ENCODE measurements at places on chromosomes 2 and 18.

GRCh38 chr2:219247678-219248642 is 2.7 kb downstream of the STK16 start:
- no peak for DNase-seq

DNA sequence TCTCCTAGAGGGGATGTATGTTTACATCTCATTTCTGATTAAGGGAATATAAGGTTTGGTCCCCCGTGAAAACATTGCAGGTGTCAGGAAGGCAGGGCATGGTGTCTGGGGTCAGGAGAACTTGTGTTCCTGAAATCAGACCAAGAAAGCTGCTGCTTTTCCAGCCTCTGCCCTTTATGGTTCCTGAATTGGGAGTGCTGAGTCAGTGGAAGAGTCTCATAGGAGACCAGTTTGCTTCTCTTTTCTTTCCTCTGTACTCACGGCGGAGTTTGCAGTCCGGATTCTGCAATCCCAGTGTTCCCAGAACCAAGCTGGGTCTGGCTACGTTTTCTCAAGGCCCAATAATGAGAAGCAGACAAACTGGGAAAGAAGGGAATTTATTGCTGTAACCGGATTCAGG is 5.1 kb upstream of the MARCO start:
- no peak for DNase-seq

DNA sequence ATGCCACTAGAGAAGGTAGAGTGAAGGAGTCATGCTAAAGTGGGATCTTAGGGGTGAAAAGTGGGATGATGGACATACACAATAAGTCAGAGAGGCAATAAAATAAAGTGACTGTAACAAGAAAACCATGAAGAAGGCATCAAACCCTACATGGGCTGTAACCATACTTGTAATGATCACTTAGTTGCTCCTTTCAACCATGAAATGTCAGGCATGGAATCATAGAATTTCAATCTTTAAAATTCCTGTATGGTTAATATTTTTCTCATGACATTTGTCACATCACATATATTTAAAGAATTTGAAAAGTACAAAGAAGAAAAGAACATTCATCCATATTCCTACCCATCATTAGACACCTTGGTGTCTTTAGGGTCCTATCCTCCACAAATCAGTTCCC is 20.9 kb upstream of the SETBP1 start:
- DNase-seq: no peak

DNA sequence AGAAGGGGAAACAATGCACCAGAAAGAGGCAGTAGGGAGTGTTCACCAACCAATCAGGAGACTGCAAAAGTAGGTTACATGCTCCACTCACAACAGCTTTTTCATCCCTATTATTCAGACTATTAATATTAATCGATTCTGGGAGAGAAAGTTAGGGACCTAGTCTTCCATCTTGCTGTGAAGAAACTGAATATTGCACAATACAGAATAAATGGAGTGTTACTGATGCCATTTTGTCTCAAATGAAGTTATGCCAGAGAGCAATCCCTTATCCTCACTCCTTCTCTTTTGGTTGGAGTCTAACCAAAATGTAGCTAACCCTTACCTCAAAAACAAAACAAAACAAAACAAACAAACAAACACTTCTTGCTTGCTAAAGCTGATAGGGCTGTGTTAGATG is 1120.9 kb upstream of the GYPC start:
- DNase-seq: no peak

DNA sequence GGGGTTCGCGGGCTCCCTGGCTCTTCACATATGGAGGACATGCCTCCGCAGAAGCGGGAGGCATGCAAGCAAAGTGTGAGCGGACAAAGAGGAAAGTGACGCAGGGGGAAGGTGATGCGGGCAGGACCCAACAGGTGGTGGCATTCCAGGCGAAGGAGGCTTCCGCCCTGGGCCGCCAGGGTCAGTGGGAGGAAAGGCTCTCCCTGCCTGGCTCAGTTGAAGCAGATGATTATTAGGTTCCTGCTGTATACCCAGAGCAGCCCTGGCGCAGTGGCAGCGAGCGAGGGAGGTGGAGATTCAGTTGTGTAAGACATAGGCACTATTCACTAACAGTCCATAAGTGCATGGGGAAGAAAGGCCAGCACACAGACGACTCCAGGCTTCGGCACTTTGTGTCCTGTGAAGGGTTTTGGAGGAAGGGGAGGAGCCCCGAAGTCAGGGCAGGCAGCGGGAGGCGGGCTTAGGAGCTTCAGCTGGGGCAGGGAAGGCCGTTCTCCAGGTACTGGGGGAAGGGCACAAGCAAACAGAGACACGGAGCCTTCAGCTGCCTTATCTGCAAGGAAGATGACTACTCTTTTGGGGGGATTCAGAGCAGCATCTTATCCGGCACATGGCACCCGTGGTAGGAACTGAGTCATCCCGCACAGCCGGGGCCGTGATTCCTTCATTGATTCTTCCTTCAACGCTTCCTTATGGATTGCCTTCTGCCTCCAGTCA is 89.8 kb downstream of the TGOLN2 start:
- DNase-seq: no peak

DNA sequence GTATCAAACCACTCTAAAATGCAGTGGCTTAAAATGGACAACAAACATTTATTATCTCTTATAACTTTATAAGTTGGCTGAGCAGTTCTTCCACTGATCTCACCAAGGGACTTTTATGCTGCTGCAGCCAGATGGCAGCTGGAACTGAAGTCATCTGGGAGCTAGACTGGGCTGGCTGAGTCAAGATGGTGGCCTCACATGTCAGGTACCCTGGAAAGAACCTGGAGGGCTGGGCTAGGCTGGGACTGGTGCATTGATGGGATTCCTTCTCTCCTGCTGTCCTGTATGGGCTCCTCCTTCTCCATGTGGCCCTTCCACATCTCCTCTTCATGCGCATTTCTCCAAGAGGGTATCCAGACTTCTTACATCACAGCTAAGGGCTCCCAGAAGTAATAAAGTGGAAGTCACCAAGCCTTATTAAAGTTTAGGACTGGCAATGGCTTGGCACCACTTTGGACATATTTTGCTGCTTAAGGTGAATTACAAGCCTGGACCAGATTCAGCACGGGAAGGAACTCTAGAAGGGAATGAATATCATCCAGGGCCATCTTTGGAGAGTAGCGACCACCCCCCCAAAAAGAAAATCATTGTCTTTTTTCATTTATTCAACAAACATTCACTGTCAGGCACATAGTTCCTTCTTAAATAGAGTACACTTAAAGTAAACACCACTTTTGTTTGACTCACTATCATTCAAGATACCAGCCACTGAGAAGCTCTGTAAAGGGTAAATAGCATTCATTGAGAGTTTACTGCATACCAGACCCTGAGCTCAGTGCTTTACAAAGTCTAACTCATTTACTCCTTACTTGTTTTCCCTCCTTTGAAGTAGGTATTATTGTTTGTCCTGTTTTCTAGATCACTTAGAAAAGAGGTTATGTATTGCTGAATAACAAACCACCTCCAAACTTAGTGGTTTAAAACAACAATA is 138.0 kb downstream of the ZFP36L2 start:
- DNase-seq: no peak

DNA sequence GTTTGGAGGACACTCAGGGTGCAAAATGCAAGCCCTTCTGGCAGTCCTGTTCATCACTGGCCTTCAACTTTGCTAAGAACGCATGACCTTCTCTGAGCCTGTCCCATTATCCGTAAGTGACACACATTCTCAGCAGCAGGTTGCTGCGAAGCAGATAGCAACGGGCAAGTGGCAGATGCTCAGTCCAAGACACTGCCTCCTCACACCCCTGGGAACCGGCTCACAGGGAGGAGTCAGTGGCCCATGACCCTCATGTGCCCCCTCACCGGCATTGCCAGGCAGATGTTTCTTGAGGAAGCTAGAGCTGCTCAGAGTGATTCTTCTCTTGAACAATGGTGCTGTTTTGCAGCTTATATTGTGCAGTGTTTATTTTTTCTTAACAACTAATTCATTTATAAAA is 737.2 kb upstream of the HS6ST1 start:
- no peak for DNase-seq

DNA sequence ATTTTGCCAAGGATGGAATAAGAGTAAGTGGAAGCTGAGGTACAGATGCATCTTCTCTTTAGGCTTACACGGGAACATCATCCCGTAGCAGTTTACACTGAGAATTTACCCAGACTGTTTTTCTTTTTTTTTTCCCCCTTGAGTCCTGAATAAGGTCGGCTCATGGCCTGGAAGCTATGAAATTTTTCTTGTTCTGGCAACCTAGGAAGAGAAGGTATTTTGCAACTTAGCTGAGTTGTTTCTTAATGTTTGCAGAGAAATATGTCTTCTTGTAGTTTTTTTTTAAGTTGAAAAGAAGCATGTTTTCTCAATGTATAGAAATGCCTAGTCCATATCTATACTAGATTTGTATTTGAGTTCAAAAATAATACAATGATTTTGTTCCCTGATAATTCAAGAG is 712.5 kb downstream of the TDRD15 start:
- DNase-seq: no peak

GRCh38 chr2:111168528-111169239 is 48.0 kb downstream of the BCL2L11 start:
- no peak for DNase-seq

DNA sequence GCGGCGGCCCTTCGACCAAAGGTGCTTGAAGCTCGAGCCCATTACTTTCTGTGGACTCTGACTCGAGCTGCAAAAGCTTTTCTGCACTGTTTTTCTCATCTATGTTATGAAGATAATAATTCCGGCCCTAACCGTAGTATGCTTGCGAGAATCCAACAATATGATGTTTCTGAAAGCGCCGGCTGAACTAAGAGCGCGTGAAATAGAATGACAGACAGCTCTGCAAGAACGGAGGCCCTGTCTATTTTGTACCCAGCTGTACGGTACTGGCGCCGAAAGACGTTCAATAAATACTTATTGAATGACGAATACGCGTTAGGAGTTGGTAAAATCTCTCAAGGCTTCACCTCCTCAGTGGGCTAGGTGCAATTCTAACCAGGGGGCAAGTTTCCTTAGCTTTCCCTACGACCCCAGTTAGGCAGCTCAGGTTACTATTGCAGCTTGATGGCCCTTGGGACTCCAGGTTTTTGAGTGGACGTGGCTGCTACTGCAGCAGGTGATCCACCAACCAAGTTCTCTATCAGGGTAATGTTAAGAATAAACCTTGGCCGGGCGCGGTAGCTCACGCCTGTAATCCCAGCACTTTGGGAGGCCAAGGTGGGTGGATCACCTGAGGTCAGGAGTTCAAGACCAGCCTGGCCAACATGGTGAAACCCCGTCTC is 570 bp downstream of the SCRN3 start:
- DNase-seq: no peak

Measured in right renal pelvis (tissue), 4 donors.